ENCODE measurements at places on chromosomes 11 and 22.
A peak's percentile ranks its signal among the peaks of the same experiment; 100 is the strongest.

GRCh38 chr11:67420646-67421429 is 5.4 kb downstream of the CARNS1 start:
- peak; percentile 99 for DNase-seq

GRCh38 chr11:2273311-2273710 is 2.9 kb upstream of the ASCL2 start:
- no peak for DNase-seq

- DNase-seq, result no peak
Observed at GRCh38 chr22:27489178-27489675, 312.3 kb downstream of the MN1 start.

DNA sequence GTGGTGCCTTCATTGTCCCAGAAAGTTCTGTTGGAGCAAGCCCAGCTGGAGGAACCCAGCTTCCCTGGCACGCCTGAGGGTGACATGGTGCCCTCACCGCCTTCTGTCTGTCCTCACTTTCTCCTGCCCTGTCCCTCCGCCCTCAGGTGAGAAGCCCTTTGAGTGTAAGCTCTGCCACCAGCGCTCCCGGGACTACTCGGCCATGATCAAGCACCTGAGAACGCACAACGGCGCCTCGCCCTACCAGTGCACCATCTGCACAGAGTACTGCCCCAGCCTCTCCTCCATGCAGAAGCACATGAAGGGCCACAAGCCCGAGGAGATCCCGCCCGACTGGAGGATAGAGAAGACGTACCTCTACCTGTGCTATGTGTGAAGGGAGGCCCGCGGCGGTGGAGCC is 46.0 kb upstream of the NNMT start:
- no peak for DNase-seq

GRCh38 chr11:17414317-17414737 is 25.9 kb upstream of the KCNJ11 start:
- DNase-seq, result no peak

GRCh38 chr11:70761908-70762337 is 363.6 kb downstream of the CTTN start:
- DNase-seq, result no peak

DNA sequence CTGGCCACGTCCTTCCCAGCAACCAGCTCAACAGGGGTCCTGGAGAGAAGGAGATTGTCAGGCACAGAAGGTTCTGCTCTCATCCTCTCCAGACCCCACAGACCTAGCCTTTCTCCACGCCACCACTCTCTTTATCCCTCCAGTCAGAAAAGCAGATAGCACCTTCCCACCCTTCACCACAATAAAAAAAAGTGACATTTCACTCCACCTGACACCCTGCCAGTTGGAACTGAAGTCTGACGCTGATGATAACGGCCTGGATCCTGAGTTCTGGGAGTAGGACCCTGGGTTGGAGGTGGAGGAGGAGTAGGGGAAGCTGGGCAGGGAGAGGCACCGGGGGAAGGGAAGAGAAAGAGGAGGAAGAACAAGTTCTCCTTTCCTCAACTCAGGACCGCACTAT is 127.5 kb upstream of the ANO1 start:
- no peak for DNase-seq

DNA sequence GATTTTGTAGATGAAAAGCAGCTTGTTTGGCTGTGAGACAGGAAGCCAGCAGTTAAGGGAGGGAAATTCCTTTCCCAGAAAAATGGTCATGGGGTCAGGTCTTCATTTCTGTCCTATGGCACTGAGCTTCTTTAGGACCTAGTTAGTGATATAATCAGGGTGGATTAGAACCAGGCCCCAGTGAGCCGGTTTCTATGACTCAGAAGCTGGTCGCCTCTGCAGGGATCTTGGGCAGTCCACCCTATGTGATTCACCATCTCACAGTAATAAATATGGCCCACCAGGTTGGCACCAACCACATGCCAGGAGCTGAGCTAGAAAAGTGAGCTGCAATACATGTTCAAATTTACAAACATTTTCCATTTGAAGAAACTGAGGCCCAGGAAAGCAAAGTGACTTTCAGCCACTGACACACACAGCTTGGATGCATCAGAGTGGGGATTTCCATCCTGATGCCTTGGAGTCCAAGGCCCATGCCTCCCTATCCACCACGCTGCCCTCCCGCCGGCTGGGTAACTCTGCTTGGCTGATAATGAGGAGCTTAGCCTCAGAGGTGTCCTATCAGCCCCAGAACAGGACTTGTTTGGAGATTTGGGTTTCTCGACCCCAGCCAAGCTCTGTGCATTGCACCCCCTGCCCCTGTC is 42.0 kb downstream of the CD82 start:
- DNase-seq, result no peak

GRCh38 chr22:32518381-32518780 is 43.8 kb downstream of the FBXO7 start:
- no peak for DNase-seq

GRCh38 chr11:71120471-71120896 is 131.9 kb downstream of the SHANK2 start:
- DNase-seq, result no peak

- no peak for DNase-seq
Observed at GRCh38 chr11:63853476-63853875, 14.6 kb downstream of the MARK2 start.

DNA sequence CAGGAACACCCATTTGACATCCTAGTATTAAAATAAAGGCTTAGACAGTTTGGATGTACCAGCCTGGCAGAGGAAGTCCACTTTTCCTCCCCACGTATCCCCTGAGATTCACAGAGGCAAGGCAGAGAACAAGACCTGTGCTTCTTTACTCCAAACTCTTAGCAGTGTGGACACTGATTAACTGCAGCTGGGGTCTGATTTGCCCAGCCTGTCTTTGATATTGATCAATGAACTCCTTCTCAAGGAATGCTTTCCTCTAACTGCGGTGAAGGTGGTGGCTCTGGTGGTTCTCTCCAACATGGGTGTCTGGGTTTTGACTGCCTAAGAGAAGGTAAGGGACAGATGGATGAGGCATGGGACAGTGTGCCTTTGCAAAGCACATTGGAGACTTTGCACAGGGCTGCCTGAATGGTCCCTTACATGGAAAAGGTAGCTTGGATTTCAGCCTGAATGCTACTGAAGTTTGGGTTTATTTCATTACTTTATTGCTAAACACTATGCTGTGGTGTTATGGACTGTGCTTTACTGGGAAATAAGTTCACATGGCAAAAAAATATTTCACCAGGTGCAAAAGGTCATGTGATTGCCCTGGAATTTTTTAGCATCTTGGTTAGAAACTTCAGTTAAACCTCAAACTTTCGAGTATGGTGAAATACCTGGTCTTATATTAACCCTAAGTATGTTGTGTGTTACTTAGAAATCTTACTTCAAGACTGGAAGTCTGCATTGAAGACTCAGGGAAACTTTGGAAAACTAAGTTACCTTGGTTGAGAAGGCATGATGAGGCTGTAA is 1.8 kb downstream of the GAS2 start:
- no peak for DNase-seq

GRCh38 chr11:46121301-46121723 is at the start of gene PHF21A:
Gene PHF21A (minus strand): TSS chr11:46121454. CDS start chr11:46084219, 37,235 bp downstream.
- DNase-seq, result peak; percentile 68

- no peak for DNase-seq
Observed at GRCh38 chr11:90192869-90193582, 29.8 kb downstream of the CHORDC1 start.

- DNase-seq, result no peak
Observed at GRCh38 chr11:30360741-30361140, 37.8 kb downstream of the ARL14EP start.

GRCh38 chr22:19448739-19449421 is 1.4 kb upstream of the C22orf39 start:
- DNase-seq, result no peak

- no peak for DNase-seq
Observed at GRCh38 chr22:31683181-31684105, 21.4 kb upstream of the PISD start.

All from stimulated activated CD8-positive, alpha-beta memory T cell treated with anti-CD3 and anti-CD28 coated beads, Interleukin-7, amount 100 ng/mL, for 1 hour (primary cell).